ENCODE measurements at places on chromosomes 4 and X.

GRCh38 chrX:72238183-72238582 is 644 bp downstream of the ERCC6L start:
- DNase-seq = no peak

DNA sequence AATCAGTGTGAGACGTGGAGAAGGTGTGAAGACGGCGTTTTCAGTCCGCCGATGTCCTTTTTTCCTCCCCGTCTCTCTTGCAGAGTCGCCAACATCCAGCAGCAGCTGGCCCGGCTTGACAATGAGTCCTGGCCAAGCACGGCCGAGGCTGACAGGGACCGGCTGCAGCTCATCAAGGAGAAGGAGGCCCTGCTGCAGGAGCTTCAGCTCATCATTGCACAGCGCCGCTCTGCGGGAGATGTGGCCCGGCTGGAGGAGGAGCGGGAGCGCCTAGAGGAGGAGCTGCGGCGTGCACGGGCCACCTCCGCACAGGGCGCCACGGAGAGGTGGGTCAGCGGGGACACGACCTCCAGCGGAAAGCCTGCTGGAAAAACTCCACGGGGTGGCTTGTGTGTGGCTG is 47.1 kb upstream of the CLCN4 start:
- DNase-seq = peak; percentile 80

DNA sequence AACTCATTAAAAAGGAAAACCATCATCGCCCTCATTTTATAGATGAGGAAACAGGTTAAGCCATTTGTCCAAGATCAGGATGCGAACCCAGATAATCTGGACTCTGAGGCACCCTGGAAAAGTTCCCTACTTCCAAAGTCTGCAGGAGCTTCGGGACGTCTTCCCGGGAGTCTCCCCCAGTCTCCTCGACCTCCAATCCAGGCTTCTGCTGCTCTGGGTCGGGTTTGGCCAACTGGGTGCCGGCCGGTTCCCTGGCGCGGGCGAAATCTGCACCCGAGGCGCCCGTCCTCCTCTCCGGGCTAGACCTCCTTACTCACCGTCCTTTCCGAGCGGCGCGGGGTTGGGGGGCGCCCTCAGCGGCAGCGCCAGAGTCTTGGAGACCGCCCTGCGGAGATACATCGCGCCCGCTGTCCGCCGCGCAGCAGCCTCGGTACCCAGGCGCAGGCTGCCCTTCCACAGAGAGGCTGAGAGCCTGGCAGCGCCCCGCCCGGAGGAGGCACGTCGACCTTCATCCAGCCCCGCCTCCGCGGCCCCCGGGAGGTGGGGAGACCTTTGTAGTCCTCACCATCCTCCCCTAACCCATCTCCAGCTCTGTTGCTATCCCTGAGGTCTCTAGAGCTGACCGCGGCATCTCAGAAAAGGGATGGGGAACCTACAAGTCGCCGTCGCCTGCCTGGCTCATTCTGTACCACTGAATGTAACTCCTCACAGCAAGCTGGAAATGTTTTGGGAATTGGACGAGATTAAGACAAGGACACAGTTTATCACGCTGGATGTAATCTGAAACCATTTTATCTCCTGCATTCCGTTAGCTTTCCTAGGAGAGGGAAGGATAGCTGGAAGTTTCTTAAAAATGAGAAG is at the start of gene MGARP:
Gene MGARP (minus strand): TSS at position 466 of the 861 bp plus-strand sequence. CDS start 67 bp downstream, at position 399.
- DNase-seq = peak; percentile 14

GRCh38 chrX:10986616-10987015 is 124.5 kb upstream of the HCCS start:
- DNase-seq = no peak

- no peak for DNase-seq
Observed at GRCh38 chr4:162727232-162727631, 439.5 kb downstream of the NAF1 start.

DNA sequence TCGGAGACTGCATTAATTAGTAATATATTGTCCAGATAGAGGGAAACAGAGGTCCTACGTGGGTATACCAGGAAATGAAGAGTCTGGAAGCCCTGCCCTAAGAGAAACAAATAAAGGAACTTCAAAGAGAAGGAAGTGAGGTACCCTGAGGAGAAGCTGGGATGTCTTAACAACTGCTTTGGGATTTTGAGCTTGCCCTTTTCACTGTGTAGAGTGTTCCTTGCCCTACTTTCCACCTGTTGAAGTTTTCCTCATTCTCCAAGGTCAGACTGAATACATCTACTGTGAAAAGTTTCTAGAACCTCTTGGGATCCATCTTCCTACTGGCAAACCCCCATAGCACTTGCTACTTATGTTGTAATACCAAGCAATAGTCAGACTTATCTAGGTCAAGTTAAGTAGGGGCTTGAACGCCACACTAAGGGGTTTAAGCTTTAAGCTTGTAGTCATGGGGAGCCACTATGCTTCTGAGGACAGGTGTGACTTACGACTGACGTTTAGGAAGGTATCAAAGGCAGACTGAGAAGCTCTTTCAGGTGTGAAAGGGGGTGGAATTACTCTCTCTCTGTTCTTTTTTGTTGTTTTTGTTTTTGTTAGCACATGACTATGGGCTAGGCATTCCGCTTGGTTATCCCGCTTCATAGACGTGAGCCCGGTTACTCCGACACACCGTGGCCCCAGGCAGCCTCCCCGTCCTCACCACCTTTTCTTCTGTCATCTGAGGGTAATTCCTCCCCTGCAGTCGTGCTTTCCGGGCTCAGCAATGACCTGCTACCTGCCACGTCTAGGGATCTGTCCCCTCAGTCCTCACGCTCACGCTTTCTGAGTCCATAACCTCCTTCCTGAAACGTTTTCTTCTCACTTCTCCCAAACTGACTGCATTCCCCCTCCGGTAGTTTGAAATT is 959 bp upstream of the REST start:
- peak; percentile 10 for DNase-seq

GRCh38 chr4:32429151-32429550 is 1709.0 kb downstream of the PCDH7 start:
- DNase-seq = no peak

GRCh38 chrX:119055687-119056086 is 17.1 kb upstream of the CT47C1 start:
- peak; percentile 21 for DNase-seq

- DNase-seq = peak; percentile 40
Observed at GRCh38 chr4:128521648-128522111, 234.1 kb upstream of the PGRMC2 start.

GRCh38 chr4:83581411-83582288 is 45.7 kb downstream of the GPAT3 start:
- DNase-seq = peak; percentile 12

- DNase-seq = peak; percentile 72
Observed at GRCh38 chrX:68978255-68978654, 149.4 kb downstream of the EFNB1 start.

- DNase-seq = peak; percentile 49
Observed at GRCh38 chr4:118265312-118266144, 87.3 kb downstream of the PRSS12 start.

DNA sequence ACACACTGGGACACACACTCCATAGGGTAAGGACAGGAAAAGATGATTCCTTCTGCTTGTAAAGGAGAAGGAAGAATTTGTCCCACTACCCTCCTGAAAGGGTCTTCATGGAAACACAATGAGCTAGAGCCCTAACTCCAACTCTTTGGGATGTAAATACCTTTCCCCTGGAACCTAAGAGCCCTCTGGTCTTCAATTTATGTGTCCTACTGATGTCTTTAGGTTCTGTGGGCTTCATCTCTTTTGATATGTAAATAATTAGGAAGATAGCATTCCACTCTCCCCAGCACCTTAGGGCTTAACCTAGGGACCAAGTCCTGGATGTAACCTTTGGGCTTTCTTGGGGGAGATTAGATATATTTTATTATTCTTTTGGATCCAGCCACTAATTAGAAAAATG is 38.3 kb downstream of the PF4 start:
- no peak for DNase-seq

DNA sequence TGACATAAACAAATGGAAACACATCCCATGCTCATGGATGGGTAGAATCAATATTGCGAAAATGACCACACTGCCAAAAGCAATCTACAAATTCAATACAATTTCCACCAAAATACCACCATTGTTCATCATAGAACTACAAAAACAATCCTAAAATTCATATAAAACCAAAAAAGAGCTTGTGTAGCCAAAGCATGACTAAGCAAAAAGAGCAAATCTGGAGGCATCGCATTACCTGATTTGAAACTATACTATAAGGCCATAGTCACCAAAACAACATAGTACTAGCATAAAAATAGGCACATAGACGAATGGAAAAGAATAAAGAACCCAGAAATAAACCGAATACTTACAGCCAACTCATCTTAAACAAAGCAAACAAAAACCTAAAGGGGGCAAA is 342.8 kb upstream of the AGA start:
- no peak for DNase-seq

DNA sequence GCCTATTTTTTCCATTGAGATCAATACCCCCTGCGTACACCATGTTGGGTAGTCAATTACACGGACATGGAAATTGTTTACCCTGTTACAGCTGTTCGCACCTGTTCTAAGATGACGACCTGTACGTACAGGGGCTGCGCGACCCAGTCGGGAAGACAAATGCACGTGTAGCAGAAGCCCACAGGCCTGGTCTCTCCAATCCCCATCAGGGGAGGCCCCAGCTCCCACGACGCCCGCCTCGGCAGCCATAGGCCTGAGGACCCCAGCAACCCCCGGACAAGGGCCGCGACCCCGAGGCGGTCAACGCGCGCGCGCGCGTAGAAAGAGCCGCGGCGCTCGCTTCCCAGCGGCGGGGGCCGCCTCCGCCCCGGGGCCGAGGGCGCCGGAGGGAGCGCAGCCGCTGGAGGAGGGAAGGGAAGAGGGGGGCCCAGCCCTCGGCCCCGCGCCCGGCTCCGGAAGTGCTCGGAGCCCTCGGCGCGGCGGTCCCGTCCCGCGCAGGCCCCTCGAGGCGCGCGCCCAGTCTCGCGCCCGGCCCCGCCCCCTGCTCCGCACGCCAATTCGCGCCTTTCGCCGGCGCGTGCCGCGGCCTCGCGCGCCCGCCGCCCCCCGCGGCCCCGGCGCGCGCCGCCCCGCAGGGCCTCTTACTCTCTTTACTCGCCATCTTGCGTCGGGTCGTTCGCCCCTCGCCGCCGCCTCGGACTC is 618 bp downstream of the RBBP7 start:
- no peak for DNase-seq

- DNase-seq = no peak
Observed at GRCh38 chr4:122639181-122639580, 18.3 kb upstream of the IL21 start.

DNA sequence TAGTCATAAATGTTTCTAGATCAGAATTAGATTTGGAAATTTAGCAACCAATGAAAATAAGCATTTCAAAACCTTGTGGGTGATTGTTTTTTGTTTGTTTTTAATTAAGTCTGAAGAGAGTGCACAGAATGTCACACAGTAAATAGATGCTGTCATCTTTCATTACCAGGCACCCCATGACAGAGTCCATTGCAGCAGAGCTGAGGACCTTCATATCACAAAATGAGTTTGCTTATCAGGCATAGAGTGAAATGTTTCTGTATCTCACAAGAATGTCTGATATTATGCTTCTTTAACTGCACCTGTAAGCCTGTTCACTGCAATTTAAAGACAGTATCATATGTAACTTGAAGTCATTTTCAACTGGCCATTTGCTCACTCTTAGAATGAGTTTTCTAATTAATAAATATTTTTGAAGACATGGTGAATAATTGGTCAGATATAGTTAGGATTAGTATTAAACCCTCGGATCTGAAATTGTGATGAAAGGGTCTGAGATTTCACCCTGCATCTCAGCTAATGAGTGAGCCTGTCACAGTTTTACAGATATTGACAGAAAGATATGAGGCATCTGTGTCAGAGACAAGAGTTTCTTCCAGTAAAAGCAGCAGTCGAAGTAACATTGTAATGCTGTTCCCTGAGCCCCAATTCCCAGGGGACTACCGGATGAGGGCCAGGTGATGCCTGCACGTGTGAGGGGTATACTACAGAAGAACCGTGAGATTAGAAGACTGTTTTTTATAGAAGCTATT is 416.4 kb downstream of the CCSER1 start:
- peak; percentile 1 for DNase-seq

GRCh38 chr4:114332119-114332518 is 266.5 kb upstream of the UGT8 start:
- no peak for DNase-seq

GRCh38 chr4:182137343-182137742 is 105.9 kb upstream of the TENM3 start:
- no peak for DNase-seq

DNA sequence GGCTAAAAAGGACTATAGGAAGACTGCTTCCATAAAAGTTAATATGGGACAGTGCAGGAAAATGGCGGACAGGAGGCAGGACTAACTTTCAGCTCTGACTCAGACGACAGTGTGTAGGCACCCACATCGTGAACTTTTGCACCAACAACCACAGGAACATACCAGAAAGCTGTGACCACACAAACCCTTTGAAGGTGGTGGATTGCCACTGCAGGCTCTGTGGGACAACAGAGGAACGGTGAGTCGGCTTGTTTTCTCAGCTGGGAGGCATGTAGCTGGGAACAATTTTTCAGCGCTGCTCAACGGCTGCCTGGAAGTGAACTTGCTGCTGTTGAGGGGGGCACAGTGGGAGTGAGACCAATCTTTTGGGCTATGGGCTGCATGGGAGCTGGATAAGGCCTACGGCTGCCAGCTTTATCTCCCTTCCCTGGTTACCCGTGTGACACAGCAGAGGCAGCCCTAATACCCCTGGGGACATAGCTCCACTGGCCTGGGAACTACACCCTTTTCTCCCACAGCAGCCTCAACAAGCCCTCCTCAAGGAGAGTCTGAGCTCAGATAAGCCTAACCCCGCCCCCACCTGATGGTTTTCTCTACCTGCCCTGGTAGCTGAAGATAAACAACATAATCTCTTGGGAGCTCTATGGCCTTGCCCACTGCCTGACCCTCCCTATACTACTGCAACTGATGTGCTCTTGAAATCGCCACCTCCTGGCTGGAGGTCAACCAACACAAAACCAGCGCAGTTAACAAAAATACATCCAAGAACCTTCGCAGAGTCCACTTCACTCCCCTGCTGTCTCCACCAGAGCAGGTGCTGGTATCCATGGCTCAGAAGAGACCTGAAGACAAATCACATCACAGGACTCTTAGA is 1537.0 kb downstream of the C4orf33 start:
- DNase-seq = no peak

- DNase-seq = no peak
Observed at GRCh38 chrX:143306991-143307937, 210.0 kb downstream of the SPANXN3 start.

Data from muscle of leg (tissue), 16 donors.